ENCODE measurements at places on chromosomes 7 and 10. TPM values are rescaled to one million over a fixed set of nuclear protein-coding genes. Genes with fewer than 3 reads are reported as not detected.

The MEST gene
- 43.2 TPM for total RNA-seq

DNA sequence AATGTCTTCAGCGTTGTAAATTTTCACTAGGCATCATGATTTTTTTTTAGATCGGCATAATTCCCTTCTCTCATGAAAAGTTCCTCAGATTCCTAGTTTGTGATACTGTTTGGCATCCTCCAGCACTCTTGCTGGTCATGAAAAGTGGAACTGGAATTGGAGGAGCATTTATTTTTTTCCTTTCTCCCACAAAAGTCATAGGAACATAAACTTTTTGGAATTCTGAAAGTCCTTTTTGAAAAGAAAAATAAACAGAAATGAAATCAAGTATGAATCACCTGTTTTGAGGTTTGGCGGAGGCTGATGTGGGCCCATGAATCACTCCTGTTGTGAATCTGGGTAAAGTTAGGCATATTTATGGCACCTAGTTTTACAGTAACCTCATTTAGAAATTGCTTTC, 17.7 kb downstream of the CACNB2 start:
- DNase-seq, result no peak

The STEAP1B gene
- 4.2 TPM for total RNA-seq

GRCh38 chr10:118808601-118809356, 54.0 kb upstream of the CACUL1 start:
- DNase-seq, result no peak

- DNase-seq, result no peak
These were observed 299 bp upstream of the PBLD start for GRCh38 chr10:68333058-68333395.

- no peak for DNase-seq
These were observed 12.8 kb downstream of the SUN1 start for GRCh38 chr7:845091-845490.

GRCh38 chr10:68870545-68871104, 30.5 kb upstream of the DDX50 start:
- no peak for DNase-seq

GRCh38 chr7:29237489-29237888, 42.9 kb downstream of the CHN2 start:
- DNase-seq, result no peak

The PPP1R3A gene
- total RNA-seq, result 0.45 TPM

DNA sequence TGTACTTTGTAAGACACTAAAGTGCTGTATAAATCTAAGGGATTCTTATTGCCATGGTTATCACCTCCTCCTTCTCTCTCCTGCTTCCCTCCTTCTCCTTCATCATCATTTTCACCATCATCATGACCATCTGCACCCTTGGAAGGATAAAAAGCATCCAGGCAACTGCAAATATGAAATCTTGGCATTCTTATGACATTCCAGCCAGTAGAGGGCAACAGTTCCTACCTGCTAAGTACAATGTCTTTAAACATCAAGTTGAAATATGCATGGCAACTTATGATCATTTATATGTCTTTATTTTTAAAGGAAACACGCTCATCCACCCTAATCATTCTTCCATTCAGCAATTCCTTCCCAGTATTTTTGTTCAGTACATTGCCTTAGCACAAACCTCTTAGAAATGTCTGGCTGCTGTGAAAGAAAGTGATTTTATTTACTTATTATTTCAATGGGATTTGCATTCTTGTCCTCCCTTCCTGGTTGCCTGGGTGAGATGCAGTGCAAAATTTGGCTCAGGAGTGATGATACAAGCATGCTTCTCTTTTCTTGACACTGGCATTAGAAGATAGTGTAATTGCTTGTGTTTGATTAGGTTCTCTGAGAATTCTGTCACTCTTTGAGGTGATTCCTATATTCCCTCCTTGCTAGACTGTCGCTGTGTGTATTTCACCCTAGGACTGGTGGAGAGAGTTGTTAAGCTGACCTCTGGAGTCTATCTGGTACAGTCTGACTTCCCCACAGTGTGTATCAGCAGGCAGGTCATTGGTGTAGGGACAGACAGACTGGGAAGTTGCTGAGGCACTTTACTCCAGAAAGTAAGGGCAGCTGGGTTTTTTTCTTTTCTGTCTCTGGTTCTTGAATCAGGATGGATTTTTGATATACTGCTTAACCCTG, 188.5 kb upstream of the BMPER start:
- DNase-seq, result no peak

The KCNH2 gene
- total RNA-seq, result 0.19 TPM

GRCh38 chr7:97008275-97008917, 3.0 kb downstream of the DLX6 start:
- DNase-seq, result no peak

DNA sequence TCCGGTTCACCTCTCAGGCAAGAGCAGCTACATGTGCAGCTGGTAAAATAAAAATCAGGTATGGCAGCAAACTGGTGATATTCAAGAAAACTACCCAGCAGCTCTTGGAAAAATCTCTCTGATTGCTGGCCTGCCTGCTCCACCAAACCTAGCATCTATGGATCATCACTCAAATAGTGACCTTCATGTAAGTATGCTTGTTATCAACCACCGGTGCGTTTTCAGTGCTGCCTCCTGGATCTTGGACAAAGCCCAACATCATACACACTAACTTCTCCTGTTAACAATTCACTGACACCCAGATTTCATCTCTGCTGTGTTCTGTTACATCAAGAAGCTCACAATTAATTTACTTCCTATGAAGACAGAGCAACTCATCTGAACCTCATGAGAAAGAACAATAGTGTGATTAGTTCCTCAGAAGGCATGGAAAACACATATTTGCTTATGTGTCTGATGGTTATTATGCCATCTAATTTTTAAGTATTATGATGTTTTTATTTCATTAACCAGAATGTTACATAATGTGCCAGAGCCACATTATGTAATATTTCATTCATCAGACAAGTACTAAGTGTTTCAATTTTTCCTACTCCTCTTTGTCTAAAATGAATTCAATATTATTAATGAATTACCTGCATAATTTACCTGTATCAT, 8.8 kb downstream of the CDK6 start:
- DNase-seq, result no peak

The NEURL1 gene
- not detected for total RNA-seq

- no peak for DNase-seq
These were observed 1083.1 kb downstream of the KCNMA1 start for GRCh38 chr10:76554478-76554877.

The MBL2 gene
- total RNA-seq, result not detected

GRCh38 chr7:25255611-25256332, 27.5 kb upstream of the NPVF start:
- DNase-seq, result no peak

- no peak for DNase-seq
These were observed 474.0 kb upstream of the NRP1 start for GRCh38 chr10:33808475-33808874.

The CRTAC1 gene
- total RNA-seq, result 0.37 TPM

DNA sequence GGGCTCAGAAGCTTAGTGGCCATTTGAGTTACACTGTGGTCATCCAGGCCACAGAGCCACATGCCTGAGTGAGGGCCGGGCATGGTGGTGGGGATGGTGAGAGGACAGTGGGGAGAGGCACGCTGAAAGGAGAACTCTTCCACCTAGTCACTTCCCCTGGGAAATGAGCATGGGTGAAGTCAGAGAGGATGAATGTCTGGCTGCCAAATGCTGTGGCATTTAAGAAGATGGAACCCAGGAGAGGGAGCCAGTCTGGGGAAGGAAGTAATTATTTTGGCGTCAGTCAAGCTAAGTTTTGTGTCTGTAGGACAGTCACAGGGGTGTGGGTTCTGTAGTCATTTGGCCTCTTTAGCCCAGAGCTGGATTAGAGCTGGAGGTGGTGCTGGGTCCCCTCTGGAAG, 86.0 kb upstream of the PODXL start:
- DNase-seq, result no peak

GRCh38 chr7:27079234-27079975, 16.4 kb downstream of the HOXA1 start:
- DNase-seq, result no peak

- no peak for DNase-seq
These were observed 71.7 kb downstream of the AMZ1 start for GRCh38 chr7:2759736-2760097.

DNA sequence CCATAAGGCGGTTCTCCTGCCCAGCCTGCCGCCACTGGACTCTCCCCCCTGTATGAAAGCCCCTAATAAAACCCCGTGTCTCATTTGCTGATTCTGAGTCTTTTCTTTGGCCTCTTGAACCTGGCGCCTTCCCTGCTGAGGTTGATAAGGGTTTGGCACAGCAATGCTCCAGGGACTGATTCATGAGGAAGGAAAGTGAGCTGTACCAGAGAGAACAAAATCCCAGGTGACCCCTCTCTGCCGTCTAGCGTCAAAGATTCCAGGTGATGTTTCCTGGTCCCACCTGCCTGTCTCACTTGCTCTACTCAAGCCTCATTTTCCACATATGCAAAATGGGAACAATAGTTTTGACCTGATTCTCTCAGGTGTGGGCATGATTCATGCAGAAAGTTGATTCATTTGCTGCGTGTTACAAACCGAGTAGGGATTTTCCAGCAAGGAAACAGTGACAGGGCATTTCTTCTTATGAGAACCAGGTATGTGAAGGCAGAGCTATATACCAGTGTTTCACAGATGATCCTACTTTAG, 730.6 kb upstream of the IGFBP3 start:
- DNase-seq, result no peak

DNA sequence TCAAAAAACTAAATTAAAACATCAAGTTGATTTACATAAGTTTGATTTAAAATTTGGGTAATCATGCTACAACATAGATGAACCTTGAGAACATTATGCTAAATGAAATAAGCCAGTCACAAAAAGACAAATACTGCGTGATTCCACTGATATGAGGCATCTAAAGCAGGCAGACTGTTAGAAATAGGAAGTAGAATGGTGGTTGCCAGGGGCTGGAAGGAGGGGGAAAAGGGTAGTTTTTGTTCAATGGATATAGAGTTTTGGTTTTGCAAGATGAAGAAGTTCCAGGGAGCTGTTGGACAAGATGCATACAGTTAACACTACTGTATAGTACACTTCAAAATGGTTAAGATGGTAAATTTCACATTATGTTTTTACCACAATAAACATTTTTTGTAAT, 45.0 kb upstream of the IFRD1 start:
- DNase-seq, result no peak

DNA sequence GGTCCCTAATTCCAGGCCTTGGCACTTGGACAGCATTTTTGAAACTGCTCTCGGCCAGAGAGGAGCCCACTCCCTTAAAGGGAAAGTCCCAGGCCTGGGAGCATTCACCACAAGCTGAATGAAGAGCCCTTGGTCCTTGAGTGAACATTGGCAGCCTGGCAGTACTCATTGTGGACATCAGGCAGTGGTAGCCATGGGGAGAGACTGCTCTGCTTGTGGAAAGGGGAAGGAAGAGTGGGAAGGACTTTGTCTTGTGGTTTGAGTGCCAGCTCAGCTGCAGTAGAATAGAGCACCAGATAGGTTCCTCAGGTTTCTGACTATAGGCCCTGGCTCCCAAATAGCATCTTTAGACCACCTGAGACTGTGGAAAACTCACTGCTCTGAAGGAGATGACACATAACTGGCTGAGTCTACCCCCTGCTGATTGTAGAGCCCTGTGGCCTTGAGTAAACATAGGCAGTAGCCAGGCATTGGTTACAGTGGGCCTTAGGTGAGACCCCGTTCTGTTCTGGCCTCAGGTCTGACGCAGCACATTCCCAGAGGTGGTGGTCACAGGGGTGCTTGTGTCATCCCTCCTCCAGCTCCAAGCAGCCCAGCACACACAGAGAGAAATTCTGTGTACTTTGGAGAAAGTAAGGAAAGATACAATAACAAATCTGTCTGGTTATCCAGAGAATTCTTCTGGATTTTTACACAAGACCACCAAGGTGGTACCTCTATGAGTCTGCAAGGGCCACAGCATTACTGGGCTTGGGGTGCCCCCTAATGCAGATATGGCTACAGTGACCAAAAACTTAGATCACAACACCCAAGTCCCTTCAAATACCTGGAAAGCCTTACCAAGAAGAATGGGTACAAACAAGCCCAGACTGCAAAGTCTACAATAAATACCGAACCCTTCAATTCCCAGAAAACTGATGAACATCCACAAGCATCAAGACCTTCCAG, 153.8 kb downstream of the GNAI1 start:
- DNase-seq, result no peak

The PTF1A gene
- not detected for total RNA-seq

GRCh38 chr7:11341285-11341944, 367.7 kb downstream of the PHF14 start:
- no peak for DNase-seq

The CAV1 gene
- total RNA-seq, result 296 TPM

- no peak for DNase-seq
These were observed 69.5 kb upstream of the ZNF438 start for GRCh38 chr10:31101123-31101522.

DNA sequence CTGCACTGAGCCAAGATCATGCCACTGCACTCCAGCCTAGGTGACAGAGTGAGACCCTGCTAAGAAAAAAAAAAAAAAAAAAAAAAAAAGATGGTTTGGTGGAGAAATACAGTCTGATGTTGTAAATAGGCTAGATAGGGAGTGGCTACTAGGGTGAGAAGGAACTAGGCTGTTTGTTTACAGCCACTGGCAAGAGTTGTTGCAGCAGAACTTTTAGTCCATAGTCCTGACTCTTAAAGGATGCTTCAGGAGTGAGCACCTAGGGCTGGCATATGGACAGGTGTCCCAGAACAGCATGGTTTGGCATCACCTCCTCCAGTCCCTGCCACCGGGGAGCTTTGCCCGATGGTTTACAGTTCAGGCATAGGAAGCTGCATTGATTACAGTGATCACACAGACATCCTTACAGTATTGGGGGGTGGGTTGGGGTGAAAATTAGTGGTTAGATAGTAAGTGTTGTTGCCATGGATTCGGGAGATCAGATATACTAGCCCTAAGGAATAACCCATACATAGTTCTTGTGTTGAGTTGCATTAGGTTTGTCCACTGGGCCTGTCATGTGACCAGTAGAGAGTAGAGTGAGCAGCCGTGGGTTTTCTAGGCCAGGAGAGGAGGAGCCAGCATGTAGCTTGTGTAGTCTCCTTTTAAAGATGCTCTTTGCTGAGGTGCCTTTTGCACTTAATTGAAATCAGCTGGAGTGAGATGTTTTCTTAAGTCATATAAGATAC, 35.9 kb downstream of the ZRANB1 start:
- no peak for DNase-seq

- DNase-seq, result no peak
These were observed 97.1 kb downstream of the CSTF2T start for GRCh38 chr10:51602326-51602725.

DNA sequence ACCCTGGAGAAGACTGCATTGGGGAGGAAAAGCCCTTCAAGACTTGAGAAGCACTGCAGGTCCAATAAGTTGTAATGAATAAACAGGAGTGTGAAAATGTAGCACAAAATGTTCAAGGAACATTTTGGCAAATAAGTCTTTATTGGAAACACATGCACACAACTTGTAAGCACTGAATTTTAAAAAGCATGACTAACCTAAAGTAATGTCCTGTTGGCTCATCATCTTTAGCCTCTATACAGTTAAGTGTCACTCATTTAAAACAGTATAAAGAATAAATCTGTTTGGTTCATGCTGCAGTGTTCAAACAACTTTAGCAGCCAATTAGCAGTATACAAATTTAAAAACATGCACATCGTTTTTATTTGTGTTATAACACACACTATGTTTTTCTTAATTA, 108.6 kb downstream of the CDK6 start:
- no peak for DNase-seq

- DNase-seq, result no peak
These were observed 214.4 kb downstream of the FAM107B start for GRCh38 chr10:14560274-14560673.

GRCh38 chr10:43962346-43963191, 313.9 kb upstream of the ZNF32 start:
- DNase-seq, result no peak
